ENCODE measurements at places on chromosomes 7 and 10.
A peak's percentile ranks its signal among the peaks of the same experiment; 100 is the strongest.

GRCh38 chr10:74624501-74624900 lies 201.9 kb upstream of the KAT6B start:
- DNase-seq: no peak

- DNase-seq: no peak
These were observed 528.5 kb upstream of the MGMT start for GRCh38 chr10:128938558-128938957.

DNA sequence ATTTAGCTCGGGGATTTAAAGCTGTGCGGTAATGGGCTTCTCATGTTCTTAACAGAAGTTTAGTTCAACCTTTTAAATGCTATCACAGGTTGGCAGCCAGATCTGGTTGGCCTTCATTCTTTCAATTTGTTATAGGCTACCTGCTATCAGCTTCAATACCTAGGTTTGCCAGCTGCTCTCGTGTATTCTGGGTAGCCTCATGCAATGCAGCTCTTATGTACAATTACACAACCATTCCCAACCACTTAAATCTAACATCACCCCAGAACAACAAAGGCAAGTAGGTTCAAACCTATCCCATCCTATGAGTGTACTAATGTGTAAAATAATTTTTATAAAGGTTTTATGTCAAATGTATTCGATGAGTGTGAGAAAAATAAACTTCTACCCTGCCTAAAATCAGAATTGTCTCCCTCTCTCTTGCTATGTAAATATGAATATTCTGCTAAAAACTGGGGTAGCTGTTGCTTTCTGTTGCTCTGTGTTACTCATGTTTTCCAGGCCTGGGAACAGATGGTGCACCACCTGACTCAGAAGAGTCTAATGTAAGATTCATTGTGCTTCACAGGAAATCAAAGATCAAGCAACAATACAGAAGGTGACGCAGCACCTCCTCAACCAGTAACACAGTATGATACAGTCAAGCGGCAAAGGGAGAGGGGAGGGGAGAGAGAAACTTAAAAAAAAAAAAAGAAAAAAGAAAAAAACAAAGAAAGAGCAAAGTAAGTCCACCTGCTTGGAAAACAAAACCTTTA lies 188.6 kb downstream of the ETV1 start:
- DNase-seq: no peak

GRCh38 chr7:155750255-155751125 lies 61.8 kb downstream of the SHH start:
- DNase-seq: no peak

GRCh38 chr7:66427956-66428355 lies 200.7 kb upstream of the KCTD7 start:
- DNase-seq: no peak

GRCh38 chr10:441659-442058 lies 247.8 kb downstream of the DIP2C start:
- DNase-seq: no peak

GRCh38 chr7:140899883-140900282 lies 24.8 kb downstream of the BRAF start:
- no peak for DNase-seq

- no peak for DNase-seq
These were observed 56.8 kb downstream of the PARP12 start for GRCh38 chr7:140005754-140006503.

DNA sequence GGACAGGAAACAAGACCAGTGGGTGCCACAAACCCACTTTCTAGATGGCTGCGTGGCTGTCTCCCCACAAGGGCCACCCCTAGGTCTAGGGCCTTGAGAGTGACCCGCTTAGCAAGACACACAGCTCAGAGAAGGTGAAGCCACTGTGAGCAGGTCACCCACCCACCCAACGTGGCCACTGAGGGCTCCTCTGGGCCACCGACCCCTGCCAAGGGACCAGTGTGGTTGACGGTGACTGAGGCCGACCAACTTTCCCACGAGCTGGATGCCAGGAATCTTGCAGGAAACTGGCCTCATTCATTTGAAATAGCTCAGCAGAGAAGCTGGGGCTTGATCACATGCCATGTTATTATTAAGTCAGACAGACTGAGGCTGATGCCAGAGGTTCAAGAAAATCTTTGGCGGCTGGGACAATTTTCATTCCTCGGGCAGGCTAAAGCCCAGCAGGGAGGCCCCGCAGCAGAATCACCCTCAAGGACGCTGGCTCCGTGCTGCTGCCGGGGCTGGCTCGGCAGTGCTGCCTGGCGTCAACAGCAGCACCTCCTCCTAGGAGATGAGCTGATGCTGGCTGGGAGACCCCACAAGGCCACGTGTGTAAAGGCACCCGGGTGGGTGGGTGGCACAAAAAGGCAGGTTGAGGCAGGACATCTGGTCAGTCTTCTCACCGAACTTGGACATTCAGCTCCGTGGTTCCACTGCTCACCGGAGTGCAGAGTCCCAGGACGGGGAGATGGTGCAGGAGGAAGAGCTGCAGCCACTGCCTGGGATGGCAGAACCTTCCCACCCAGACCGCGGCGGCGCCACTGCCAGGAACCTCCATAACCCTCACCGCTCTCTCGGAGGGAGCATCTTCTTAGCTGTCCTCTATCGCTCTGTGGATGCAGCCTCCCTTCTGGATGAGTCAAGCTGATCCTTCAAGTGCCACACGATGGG lies 57.8 kb downstream of the ZRANB1 start:
- no peak for DNase-seq

- DNase-seq: no peak
These were observed 362.3 kb upstream of the MTPN start for GRCh38 chr7:136339464-136339863.

GRCh38 chr10:6353526-6353925 lies 150.8 kb downstream of the PFKFB3 start:
- DNase-seq: no peak

GRCh38 chr7:135964791-135965190 lies 12.4 kb downstream of the MTPN start:
- DNase-seq: no peak

- DNase-seq: no peak
These were observed 132.9 kb upstream of the GRB10 start for GRCh38 chr7:50915621-50916020.

DNA sequence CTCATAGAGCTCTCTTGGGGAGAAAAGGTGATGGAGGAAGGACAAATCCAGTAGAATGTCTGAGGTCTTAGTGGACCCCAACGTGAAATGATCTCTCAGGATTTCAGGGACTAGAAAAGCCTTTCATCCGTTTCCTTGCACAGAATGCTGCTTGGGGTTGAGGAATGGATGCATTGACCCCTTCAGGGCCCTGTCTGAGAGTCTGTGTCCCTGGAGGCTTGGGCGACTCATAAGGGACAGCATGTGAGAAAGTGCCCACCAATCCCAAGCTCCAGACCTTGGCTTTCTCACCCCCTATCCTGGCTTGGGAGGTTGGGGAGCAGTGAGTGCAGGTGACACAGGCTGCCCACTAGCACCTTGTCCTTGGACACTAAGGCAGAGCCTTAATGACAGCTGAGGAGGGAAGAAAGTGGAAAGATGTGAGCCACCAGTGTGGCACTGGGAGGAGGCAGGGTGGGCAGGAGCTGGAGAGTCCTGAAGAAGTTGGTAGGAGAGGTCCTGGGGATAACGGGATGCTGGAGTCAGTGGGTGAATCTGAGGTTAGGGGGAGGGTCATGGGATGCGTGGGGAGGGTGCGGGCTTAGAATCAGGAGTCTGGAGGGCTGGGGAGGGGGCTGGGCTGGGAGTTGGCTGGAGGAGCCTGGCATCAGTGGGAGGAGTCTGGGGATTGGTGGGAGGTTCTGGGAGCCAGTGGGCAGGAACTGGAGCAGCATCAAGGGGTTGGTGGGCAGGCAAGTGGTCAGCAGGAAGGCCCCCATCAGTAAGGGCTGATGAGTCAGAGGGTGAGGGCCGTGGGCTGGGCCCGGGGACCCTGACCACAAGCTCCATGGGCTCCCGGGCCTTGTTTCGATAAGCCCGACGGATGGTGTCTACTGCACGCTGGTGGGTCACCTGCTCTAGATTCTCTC lies 8.6 kb downstream of the LZTS2 start:
- no peak for DNase-seq

DNA sequence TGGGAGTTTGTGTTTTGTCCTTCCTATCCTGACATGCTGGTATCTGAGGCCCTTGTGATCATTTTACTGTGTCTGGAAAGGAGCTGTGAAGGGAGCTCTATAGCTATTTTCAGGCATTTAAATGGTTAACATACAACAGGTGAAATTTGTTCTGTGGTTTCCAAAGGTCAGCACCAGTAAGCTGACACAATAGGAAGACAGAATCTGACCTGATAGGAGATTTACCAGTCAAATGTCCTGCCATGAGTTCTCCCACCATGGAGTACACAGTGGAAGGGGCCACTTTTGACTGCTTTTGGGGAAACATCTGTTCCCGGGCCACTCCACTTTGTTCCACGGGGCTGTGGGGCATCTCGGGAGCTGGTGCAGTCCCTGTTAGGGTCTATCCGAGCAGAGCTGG lies 17.6 kb downstream of the FKBP6 start:
- no peak for DNase-seq

GRCh38 chr10:69172241-69172982 lies 7.6 kb upstream of the SUPV3L1 start:
- DNase-seq: no peak

- DNase-seq: no peak
These were observed 110.6 kb downstream of the TACC2 start for GRCh38 chr10:122099562-122099961.

DNA sequence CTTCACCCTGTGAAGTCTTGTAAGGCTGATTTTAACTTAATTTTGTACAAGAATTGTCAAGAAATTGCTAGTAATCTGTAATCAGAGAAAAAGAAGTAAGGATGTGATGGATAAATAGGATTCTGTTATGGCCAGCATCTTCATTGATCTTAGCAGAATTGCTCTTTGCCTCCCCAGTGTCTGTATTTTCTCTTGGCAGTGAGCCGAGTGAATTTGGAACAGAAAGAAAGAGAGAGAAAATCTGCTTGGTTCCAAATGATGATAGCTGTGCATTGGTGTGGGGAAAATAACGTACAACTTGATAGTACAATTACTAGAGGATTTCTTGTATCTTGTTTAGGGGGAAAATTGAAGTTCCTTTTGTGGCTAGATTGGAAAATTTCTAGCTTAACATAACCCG lies 34.6 kb downstream of the VTI1A start:
- no peak for DNase-seq

DNA sequence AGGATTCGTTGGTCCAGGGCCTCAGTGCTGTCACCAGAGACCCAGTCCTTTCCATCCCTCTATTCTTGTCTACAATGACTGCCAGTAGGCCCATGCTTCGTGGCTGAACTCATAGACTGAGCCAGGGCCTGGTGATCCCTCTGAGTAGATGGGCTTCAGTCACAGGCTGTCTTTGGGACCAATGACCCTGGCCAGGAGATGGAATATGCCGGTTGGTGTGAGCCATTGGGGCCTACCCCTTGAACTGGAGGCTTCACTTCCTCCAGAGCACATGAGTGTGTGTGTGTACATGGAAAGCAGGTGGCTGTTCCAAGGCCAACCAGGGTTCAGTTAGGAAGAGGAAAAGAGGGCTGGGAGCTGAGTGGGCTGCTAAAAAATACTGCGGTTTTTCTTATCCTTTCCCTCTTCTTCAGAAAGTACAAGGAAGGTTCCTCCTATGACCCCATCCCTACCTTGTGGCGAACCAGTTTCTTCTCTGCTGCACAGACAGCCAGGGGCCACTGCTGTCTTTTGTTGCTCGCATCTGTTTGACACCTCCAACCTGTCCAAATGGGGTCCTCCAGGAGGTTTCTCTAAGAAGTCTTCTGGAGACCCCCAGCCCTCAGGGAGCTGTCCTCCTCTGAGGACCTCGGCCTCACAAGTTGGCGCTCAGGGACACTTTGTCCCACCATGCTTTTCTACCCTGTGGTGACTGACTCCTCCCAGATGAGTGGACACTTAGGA lies 36.6 kb downstream of the ADRA2A start:
- peak; percentile 73 for DNase-seq

- DNase-seq: no peak
These were observed 23.0 kb downstream of the MKI67 start for GRCh38 chr10:128103229-128103714.

DNA sequence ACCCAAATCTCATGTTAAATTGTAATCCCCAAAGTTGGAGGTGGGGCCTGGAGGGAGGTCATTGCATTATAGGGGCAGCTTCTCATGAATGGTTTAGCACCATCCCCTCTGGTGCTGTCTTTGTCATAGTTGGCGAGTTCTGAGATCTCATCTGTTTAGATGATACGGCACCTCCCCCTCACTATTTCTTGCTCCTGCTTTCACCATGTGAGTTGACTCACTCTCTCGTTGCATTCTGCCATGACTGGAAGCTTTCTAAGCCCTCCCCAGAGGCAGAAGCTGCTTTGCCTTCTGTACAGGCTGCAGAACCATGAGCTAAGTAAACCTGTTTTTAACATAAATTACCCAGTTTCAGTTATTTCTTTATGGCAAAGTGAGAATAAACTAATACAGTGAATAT lies 18.9 kb upstream of the ZNF138 start:
- no peak for DNase-seq

- DNase-seq: no peak
These were observed 8.5 kb downstream of the NKX6-2 start for GRCh38 chr10:132777441-132777840.

DNA sequence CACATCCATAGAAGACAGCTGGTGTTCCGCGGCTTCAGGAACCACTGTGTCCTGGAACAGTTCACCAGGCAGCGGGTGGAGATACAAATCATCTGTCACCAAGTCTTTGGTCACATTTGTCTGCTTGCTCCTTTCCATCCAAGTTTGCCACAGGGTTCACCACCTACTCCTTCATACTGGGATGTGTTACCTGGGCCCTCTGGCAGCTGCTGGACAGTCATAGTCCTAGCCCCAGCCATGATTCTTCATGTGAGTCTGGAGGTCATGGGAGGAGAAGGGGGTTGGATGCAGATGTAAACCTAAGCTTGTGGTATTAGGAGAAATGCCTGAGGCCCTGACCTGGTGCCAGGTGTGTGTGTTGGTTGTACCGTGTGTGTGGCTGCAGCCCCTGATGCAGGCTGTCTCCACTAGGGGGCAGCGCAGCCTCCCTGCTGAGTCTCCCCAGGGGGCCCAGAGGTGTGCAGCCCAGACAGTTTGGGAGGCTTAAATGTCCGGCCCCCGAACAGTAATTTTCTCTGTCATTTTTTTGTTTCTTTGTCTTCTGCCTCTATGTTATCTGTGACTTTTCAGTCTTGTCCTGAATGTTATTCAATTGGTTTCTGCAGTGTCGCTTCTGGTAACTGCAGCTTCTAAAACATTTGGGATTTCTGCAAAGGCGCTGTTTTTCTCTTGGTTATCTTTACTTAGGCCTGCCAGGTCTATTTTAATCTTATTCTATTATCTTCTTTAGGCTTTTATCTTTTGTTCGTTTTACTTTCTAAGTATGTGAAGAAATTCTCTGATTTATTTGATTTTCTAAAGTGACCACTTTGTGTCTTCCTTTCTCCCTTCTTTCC lies 14.8 kb downstream of the NPS start:
- no peak for DNase-seq

DNA sequence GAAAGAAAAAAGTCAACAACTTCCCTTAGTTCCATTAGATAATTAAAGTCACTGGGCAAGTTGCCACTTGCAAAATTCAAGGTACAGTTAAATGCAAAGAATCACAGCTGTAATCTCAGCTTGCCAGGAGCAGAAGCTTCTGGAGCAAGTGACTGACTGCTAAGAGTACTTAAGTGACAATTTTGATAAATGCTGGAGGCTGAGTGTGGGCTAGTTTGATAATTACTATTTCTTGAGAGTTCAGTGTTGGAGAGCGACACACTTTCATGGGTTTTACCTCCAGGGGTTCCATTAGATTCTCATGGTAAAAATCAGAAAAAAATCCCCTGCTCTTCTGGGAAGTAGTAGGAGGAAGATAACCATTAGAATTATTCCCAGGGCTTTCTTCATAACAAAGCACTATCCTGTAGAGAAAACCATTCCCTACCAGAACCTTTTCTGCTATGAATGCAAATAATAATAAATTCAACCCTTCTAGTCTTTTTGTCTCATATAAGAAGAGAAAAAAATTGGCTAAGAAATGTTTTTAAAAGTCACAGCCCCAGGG lies 486.3 kb downstream of the POM121L12 start:
- no peak for DNase-seq
